ENCODE measurements at places on chromosomes 2 and 18. TPM values are rescaled to one million over a fixed set of nuclear protein-coding genes. Genes with fewer than 3 reads are reported as not detected.

The ALPI gene
- total RNA-seq: not detected

The CD8B gene
- total RNA-seq: 283 TPM

The PLEKHB2 gene
- total RNA-seq: 90.1 TPM

The C1QL2 gene
- total RNA-seq: not detected

The CYRIA gene
- 2.0 TPM for total RNA-seq

The EVX2 gene
- not detected for total RNA-seq

The RNF149 gene
- 128 TPM for total RNA-seq

The FKBP7 gene
- total RNA-seq: 0.69 TPM

The SMARCAL1 gene
- total RNA-seq: 5.3 TPM

The METTL8 gene
- total RNA-seq: 7.7 TPM

The SLC30A3 gene
- total RNA-seq: not detected

The DNAJC5G gene
- not detected for total RNA-seq

The SLC9A4 gene
- not detected for total RNA-seq

The SLC4A3 gene
- not detected for total RNA-seq

The POTEF gene
- total RNA-seq: not detected

The CDKL4 gene
- not detected for total RNA-seq

The GAD1 gene
- not detected for total RNA-seq

The CD28 gene
- 80.7 TPM for total RNA-seq

The FOXD4L1 gene
- total RNA-seq: not detected

The CABYR gene
- total RNA-seq: 0.31 TPM

The KIF1A gene
- total RNA-seq: not detected

The FARP2 gene
- total RNA-seq: 22.5 TPM

The QPCT gene
- total RNA-seq: 1.00 TPM

The SH3BP4 gene
- total RNA-seq: 0.22 TPM

The FRZB gene
- not detected for total RNA-seq

The CD8B2 gene
- total RNA-seq: 5.0 TPM

The AFF3 gene
- 5.5 TPM for total RNA-seq

The GPR39 gene
- not detected for total RNA-seq

The PDE11A gene
- not detected for total RNA-seq

The POTEI gene
- not detected for total RNA-seq

The DAW1 gene
- total RNA-seq: not detected

The SLC35F5 gene
- 20.7 TPM for total RNA-seq

The SLC16A14 gene
- 0.44 TPM for total RNA-seq

The TTC39C gene
- 85.7 TPM for total RNA-seq

The RIT2 gene
- total RNA-seq: not detected

The IL1RL2 gene
- total RNA-seq: not detected

The DTNB gene
- total RNA-seq: 33.2 TPM

The GALR1 gene
- not detected for total RNA-seq

The CSRNP3 gene
- not detected for total RNA-seq

The SLC5A7 gene
- total RNA-seq: not detected

The ZSWIM2 gene
- total RNA-seq: not detected

The AQP4 gene
- total RNA-seq: not detected

The CNGA3 gene
- not detected for total RNA-seq

The NT5DC4 gene
- total RNA-seq: not detected

The COL4A3 gene
- 0.27 TPM for total RNA-seq

The TBR1 gene
- not detected for total RNA-seq

The SERPINB3 gene
- not detected for total RNA-seq

The GBX2 gene
- not detected for total RNA-seq

The LMAN1 gene
- 39.6 TPM for total RNA-seq
